B cell (primary cell): ENCODE measurements at places on chromosomes 16 and 17.

- DNase-seq, result no peak
Observed at GRCh38 chr17:6476076-6476809, 32.0 kb downstream of the PIMREG start.

DNA sequence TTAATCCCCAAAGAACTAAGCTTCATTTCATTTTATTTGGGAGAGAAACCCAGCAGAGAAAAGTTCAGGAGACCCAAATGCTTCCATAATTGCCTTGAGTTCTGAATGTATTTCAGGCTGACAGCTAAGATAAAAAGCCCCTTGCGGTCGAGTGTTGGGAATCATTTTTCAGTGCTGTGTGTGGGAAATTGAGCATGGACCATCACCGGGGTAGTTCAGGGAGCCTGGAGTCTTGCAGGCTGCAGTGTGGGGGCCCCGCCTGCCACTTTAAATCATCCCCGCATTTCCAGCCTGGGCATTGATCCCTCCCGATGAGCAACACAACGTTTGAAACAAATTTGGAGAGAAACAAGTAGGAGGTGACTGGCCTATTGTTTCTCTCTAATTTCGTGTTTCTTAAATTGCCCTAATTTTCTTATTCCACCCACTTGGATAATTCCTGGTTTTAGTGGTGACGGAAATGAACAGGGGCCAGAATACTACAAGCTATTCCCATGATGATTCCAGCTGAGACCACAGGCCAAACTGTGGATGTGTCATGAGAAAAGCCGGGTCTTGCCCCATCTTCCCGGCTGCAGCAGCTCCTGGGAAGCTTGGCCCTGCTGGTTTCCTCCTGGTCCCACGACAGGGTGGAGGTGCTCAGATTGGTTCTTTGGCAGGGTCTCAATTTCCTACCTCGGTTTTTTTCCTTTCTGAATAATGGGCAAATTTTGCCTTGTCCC is 75.1 kb downstream of the FOXL1 start:
- no peak for DNase-seq

DNA sequence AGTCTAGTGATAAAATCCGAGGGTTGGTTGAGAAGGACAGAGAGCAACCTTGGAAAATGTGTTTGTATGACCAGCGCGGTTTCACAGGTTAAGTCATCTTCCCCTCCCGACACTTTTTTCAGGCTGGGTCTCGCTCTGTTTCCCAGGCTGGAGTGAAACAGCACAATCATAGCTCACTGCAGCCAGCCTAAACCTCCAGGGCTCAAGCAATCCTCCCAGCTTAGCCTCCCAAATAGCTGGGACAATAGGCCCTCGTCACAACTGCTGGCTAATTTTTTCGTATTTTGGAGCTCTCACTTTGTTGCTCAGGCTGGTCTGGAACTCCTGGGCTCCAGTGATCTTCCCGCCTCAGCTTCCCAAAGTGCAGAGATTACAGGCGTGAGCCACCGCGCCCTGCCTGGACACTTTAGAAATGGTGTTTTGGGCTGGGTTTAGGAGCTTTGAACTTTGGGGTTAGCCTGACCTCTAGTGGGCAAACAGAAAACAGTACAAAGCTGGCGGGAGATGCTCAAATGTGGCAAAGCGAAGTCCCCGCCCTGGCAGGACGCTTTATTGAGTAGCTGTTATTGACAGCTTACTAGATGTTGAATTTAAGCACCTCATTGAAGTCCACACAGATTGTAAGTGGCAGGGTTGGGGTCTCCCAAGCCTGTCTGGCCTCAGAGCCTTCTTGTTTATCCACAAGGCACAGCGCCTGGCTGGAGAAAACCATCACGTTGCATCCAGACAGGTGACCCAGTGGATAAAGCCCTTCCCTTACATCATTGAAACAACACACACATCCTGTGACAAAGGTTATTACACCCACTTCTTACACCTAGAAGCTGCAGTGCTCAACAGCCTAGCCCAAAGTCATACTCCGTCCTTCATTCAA is 34.7 kb upstream of the RBBP6 start:
- peak; percentile 79 for DNase-seq

- DNase-seq, result no peak
Observed at GRCh38 chr16:598823-599739, 9.2 kb downstream of the RAB40C start.

DNA sequence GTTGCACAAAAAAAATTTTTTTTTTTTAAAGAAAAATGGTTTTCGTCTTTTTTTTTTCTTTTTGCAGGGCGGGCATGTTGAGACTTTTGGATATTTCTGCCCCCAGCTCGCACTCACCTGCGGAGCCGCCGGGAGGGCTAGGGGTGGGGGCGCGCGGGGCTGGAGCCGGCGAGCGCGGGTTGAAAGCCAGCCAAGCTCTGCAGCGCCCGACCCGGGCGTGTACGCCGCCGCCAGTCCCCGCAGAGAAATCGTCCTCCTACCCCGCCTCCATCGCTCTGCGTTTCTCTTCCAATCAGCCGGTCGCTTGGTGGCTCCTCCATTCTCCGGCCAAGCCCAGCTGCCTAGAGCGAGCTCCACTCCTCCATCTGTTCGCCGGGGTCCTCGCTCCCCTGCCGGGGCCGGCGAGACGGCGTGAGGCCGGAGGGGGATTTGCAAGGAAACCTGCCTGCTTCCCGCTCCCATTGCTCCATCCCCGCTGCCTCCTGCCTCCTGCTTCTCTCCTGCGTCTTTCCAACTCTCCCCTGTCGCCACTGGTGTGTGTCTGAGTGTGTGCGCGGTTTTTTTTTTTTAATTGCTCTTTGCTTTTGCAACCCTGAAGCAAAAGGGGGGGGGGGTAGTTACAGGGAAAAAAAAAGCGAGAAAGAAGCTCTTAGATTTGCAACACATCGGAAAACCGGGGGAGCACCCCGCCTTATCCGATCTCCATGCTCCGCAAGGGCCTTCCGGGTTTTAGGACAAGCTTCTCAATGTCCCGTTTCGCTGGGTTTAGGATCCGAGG is 1.8 kb upstream of the UBTF start:
- peak; percentile 84 for DNase-seq

DNA sequence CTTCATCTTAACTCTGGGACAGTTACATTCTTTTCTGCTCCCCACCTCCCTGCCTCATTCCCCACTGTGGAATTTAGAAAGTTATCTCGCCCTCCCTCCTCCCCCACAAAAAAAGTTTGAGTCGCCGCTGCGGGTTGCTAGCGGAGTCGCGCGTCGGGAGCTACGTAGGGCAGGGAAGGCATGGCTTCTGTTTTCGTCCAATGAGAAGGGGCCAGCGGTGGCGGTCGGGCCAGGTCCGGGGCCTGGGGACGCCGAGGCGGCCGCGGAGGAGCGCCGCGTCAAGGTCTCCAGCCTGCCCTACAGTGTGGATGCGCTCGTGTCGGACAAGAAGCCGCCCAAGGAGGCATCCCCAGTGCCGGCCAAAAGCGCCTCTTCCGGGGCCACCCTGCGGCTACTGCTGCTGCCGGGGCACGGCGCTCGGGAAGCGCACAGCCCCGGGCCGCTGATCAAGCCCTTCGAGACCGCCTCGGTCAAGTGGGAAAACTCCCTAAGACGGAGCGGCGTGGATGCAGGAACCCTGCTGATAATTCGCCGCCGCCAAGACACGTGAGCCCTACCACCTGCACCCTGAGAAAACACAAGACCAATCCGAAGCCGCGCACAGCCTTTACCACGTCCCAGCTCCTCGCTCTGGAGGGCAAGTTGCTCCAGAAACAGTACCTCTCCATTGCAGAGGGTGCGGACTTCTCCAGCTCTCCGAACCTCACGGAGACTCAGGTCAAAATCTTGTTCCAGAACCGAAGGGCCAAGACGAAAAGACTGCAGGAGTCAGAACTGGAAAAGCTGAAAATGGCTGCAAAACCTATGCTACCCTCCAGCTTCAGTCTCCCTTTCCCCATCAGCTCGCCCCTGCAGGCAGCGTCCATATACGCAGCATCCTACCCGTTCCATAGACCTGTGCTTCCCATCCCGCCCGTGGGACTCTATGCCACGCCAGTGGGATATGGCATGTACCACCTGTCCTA is 8.9 kb downstream of the OR4D1 start:
- peak; percentile 42 for DNase-seq

DNA sequence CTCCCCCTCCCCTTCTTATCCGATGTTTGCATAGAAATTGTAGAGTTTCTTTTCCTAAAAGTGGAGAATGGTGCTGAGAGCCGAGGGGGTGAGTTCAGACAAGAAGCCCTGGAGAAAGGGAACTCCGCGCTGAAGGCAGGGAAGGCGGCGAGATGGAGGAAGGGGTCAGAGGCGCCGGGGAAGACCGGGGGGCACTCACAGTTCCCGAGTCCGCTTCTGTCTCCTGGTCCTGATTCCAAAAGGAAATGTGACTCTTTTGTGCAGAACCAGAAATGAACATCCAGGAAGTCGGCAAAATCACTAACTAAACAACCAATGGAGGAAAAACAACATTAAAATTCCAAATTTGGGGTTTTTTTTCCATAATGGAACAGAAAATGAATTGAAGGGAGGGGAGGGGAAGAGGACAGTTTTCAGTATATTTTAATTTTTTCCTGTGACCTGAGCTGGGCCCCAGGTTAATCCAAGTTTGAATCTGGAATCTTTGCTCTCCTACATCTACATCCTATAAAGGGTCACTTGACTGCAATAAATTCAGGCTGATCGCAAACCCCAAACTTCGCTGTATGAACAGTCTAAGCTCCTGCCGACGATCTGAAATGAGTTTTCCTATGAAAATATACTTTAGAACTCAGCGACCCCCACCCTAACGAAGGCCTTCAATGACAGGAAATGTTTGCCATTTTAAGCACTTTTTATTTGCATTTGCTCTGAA is 252.3 kb downstream of the C16orf95 start:
- DNase-seq, result no peak

DNA sequence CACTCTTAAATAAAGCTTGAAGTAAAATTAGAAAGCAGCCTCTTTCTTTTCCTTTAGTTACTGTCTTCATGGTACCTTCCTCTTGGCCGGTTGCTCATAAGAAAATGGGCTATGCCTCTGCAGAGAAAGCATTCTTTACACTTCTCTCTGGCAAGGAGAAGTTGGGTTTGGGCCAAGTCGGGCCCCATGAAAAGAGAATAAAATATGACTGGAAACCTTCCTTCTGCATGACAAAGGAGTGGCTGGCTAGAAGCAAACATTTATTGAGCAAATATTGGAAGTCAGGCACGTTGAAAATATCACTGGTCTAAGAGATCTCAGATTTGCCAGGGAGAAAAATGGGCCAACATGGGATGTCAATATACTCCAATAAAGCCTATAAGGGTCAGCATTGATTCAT is 126.1 kb downstream of the CA10 start:
- DNase-seq, result no peak

GRCh38 chr16:79001156-79001967 is 599.2 kb downstream of the MAF start:
- DNase-seq, result no peak

DNA sequence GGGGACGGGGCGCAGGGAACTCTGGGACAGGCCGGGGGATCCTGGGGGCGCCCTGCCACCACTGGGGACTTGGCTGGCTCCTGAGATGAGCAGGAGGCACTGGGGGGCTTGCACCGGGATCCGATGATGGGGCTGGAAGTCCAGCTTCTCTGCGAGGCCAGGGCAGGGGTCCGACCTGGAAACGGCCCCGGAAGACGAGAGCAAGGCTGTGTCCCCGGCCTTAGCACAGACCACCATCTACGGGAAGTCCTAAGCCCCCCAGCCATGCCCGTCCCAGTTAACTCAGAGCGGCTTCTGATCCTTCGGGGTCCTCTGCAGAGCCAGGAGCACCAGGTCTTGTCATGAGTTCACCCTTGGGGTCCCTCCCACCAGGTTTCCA is 573 bp downstream of the CDT1 start:
- peak; percentile 39 for DNase-seq

- no peak for DNase-seq
Observed at GRCh38 chr17:7147772-7148171, 31.4 kb downstream of the ASGR1 start.

GRCh38 chr17:22221344-22221743 is 529.0 kb downstream of the KCNJ18 start:
- no peak for DNase-seq

- no peak for DNase-seq
Observed at GRCh38 chr17:75950855-75951554, 10.2 kb upstream of the FBF1 start.

GRCh38 chr16:20901436-20902112 is 1.0 kb downstream of the LYRM1 start:
- peak; percentile 76 for DNase-seq

GRCh38 chr16:23597003-23597756 is 1.1 kb upstream of the NDUFAB1 start:
- DNase-seq, result peak; percentile 52

- DNase-seq, result no peak
Observed at GRCh38 chr17:70774339-70775117, 605.2 kb downstream of the KCNJ2 start.

- DNase-seq, result peak; percentile 95
Observed at GRCh38 chr17:3710951-3711383, 12.7 kb upstream of the HASPIN start.

DNA sequence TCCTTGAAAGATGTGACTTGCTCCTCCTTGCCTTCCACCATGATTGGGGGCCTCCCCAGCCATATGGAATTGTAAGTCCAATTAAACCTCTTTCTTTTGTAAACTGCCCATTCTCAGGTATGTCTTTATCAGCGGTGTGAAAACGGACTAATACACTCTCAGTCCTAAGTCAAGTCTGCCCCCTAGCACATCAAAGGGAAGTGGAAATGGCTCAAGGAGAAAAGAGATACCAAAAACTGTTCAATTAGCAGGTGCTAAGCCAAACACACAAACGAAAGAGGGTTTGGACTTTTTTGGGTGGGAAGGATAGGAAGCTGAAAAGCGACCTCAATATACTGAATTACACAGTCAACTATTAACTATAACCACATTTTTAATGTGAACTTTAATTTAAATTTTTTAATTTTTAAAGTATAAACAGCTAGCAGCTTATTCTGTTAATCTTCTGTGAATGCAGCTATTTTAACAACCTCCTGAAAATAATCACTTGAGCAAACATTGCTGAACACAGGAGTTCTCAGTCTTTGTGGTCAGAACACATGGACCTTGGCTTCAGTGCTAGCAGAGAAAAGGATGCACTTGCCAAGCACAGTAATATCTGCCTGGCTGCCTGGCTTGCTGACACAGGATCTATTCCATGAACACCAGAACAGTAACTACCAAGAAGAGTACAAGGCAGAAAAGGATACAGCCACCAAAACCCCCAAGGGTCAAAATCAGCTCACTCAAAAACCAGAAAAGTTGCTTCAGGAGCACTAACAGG is 10.9 kb downstream of the ZNF18 start:
- DNase-seq, result no peak

- DNase-seq, result no peak
Observed at GRCh38 chr17:71980171-71980570, 140.6 kb upstream of the SOX9 start.

- DNase-seq, result no peak
Observed at GRCh38 chr16:74923766-74924460, 61.0 kb downstream of the WDR59 start.

GRCh38 chr16:51542981-51543815 is 392.1 kb upstream of the SALL1 start:
- DNase-seq, result no peak

- no peak for DNase-seq
Observed at GRCh38 chr17:33469911-33470310, 176.8 kb upstream of the ASIC2 start.

- DNase-seq, result no peak
Observed at GRCh38 chr17:6780001-6780400, 4.0 kb downstream of the FBXO39 start.
